ENCODE measurements at places on chromosomes 4 and X. TPM values are rescaled to one million over a fixed set of nuclear protein-coding genes. Genes with fewer than 3 reads are reported as not detected.
A peak's percentile ranks its signal among the peaks of the same experiment; 100 is the strongest.

DNA sequence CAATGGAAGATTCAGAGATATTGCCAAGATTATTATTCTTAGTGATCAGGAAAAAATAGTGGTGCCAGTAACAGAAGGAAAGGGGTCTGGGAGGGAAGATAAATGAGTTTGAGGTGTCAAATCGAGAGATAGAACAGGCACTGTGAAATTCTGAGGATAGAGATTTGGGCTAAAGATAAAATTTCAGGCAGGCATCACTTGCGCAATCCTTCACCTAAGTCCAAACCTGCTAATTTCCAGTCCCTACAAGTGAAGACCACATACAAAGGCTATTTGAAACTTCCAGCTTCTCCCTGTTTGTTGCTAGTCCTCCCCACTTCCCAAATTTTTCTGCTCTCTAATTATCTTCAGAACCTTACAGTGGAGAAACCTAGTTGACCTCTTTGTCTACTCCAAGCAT lies 494.6 kb downstream of the MAGEE1 start:
- DNase-seq, result no peak

DNA sequence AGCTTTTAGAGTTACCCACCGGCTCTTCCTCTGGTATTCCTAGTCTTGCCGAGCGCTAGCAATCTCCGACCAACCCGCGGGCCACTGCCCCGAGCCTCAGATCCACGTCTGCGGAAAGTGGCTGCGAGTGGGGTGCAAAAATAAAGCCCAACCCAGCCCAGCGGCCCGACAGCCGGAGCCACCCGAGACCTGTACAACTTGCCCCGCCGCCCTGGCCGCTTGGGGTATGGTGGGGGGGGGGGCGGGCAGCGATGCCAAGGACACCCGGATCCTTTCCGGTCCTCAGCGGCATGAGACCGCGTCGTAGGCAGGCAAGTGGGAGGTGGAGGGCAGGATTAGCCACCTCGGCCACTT lies 1.6 kb downstream of the SLITRK4 start:
- no peak for DNase-seq

DNA sequence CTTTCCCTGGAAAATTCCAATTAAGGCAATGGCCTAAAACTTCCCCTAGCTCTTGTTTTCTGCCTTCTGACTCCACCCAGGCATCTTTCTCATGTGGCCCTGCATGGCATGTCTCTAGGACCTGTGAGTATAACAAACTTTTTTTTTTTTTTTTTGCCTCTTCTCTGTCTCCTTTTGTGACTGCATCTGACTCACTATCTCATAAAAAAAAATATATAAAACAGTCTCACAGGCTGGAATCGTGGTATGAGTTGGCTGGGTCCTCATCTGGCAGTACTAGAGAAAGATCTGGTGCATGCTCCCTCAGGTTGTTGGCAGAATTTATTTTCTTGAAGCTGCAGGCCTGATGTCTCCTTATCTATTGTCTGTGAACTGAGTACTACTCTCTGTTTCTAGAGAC lies 313.9 kb downstream of the TECRL start:
- no peak for DNase-seq

DNA sequence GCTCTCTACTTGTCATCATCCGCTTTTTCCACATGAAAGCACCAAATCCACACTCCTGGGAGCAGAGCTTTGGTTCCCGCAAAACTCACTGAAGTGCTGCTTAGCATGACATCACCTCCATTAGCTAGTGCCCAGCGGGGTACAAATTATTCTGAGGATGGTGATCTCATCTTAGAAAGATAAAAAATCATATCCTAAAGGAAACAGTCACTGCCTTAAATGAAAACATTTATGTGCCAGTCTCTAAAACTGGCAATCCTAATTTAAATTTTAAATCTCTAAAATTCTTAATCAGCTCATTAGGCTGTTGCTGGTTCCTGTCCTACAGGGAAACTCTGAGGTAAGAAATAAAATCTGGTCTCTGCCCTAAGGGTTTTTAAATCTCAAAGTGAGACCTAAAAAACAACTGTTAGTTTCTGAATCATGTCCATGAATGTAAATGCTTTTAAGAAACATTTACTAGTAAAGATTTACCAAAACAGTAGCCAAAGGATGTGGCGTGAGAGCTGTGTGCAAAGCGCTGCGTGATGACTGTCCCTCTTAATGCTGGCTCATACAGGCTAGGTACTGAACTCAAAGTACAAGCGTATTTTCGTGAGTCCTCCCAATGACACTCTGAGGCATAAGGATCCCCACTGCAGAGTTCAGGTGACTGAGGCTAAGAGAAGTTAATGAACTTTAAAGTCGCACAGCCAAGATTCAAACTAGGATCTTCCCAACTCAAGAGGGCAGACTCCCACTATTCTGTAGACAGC lies 4.5 kb downstream of the CASP3 start:
- no peak for DNase-seq

- no peak for DNase-seq
Measured at GRCh38 chrX:39453889-39454621, 643.7 kb downstream of the BCOR start.

DNA sequence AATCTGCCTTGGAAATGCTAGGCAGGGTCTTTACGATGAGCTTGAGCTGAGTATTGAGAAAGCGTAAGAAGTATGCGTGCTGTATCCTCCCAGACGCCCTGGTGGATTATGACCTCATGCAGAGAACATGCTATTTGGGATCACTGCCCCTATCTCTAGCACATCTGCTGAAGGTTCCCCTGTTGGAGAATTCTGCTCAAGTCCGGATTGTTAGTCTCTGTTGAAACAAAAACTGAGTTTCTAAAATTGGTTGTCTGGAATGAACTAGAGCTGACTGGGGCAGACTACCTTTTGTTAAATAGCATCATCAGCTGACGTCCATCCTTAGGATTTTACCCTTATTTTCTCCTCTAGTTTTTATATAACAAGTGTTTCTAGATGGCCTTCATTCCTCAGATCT lies 7.5 kb downstream of the FHDC1 start:
- DNase-seq, result no peak

DNA sequence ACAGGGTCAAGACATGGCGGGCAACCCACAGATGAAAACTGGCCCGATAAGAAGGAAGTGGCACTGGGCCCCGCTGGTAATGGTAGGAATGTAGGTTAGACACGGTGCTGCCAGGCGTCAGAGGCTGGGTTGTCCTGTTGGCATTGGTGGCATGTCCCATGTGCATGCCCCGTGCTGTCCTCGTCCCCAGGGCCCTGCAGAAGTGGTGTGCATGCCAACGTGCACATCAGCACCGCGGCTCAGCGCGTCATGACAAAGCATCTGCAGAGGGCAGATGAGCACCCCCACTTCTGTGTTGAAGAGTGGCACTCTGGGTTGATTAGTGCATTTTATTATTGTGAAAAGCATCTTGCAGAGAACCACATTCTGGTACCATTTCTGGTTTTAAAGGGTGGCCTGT lies 35.6 kb downstream of the NELFA start:
- DNase-seq, result no peak

DNA sequence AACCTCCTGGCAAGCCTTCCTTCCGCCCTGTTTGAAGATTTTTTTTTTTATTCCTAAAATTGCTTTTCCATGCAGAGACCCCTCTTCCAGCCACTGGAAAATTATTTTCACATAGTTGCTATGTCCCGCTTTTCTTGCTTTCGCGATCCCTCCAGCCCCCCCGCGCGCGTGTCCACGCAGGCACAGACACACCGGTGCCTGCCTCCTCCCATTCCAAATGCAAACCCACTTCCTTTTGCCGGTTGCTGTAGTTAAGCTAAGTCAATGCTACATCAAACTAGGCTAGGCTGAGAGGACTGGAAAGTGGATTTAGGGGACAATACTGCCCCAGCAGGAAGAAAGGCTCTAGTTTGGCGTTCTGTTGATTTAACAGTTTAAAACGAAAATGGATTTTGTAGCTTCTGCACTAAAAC lies 111.0 kb downstream of the DHX15 start:
- DNase-seq, result peak; percentile 11

- DNase-seq, result peak; percentile 36
Measured at GRCh38 chrX:115226929-115227328, 7.0 kb downstream of the LRCH2 start.

DNA sequence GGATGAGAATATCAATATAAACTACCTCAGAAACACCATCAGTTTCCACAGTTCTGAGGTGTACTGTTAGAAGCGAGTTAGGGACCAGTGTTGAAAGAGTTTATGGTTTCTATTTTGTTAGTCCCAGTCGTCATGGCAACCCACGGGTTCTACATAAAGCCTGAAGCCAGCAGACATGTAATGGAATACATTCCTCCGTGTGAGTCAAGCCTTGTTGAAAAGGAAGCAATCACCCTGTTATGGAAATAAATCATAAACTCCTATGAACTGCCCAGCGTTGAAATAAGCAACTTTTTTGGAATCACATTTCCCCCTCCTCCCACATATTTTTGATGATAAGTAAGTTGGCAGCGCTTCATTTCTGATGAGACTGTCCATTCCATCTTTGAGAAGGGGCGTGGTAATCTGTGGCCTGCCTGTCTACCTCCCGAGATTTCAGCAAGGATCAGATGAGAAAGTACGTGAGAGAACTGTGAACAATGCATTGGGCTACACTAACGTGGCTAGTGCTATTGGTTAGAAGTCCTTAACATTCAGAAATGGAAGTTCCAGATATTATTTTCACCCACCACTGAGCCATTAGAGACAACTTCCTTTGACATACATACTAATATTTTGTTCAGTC lies 40.4 kb upstream of the PDHA1 start:
- peak; percentile 72 for DNase-seq

DNA sequence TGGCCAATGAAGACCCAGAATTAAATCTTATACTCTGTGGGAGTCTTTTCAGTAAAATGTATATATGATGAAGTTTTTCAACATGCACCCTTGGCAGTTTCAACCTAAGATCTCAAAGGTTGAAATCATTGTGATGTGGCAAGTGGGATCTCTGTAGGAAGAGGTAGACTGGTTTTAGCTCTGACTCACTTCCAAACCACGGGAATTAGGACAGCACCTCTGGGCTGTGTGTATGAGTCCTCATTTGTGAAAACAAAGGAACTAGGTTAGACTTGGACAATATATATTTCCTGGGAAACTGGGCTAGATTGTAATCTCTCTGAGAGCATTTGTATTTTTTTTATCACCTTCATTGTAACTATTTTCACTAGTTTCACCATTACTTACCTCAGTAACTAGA lies 333.0 kb downstream of the ADGRL3 start:
- peak; percentile 92 for DNase-seq

DNA sequence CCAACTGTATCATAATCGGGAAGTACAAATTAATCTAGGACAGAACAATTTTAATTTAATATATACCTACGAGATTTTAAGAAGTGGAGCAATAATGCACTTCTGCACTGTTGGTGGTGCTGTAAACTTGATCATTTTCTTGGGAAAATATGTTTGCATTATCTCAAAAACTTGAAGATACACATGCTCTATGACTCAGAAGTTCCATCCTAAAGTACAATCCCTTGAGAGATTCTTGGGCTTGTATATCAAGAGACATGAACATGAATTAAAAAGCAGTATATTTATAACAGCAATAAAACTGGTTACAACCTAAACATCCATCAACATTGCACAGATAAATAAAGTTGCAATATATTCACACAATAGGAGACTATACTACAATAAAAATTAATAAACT lies 168.8 kb downstream of the CLCN4 start:
- DNase-seq, result no peak

DNA sequence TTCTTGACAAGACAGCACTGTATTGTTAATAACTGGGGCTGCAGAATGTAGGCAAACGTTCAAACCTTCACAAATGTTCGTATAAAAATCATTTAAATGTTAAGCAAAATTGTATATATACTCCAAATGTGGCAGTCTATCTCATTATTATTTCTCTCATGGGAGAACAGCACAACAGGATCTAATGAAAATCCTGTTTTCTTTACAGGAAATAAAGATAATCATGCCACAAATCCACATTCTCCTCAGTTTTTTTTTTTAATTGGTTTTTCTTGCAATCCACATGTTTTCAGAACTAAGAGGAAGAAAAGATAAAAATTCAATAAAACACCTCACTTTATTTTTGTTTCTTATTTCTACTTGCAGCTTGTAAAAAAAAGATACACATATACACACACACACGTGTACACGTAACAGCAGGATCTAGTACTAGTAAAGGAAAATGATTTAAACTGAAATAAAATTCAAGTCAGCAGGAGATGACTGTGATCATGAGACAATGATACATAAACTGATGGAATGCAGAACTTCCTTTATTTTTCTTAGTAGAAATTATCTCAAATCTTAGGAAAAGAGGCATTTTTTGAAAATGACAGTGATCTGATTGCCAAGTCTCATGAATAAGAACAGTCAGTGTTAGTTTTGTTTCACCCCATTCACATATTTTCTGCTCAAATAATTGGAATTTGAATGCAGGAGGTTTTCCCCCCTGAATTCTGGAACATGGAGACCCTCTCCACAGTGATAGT lies 11.3 kb downstream of the APBB2 start:
- no peak for DNase-seq

DNA sequence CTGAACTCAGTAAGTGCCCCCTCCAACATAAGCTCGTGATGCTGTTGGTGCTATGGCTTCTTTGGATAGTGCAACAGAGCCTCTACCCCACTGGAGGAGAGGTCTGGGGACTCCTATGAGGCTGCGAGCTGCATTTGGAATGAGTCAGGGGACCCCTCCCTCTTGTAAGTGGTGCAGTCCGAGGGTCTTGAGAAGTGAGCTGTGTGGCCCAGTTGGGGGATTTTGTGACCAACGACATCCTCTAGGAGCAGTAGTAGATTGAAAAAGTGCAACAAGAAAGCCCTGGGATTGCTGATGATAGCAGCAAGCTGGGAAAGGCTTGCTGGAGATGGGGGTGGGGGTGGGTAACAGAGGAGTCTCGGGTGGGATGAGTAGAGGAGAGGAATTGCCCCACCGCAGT lies 3.1 kb downstream of the FRMPD3 start:
- DNase-seq, result no peak

DNA sequence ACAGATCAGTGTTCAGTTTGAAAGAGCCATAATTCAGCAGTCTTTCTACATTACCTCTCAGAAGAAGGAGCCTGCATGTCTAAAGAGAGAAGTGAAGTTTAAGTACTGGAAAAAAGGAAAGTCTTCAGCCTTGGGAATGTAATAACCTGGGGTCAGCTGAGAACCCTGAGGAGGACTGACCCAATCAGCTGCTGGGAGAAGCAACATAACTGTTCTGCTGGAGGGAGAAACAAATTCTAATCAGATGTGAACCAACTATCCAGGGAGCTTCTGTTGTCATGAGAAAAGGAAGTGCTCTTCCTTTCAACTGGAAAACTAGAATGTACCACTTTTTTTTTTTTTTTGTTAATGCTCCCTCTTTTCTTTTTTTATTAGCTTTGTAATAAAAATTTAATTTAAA lies 64.5 kb upstream of the PDE5A start:
- DNase-seq, result no peak

DNA sequence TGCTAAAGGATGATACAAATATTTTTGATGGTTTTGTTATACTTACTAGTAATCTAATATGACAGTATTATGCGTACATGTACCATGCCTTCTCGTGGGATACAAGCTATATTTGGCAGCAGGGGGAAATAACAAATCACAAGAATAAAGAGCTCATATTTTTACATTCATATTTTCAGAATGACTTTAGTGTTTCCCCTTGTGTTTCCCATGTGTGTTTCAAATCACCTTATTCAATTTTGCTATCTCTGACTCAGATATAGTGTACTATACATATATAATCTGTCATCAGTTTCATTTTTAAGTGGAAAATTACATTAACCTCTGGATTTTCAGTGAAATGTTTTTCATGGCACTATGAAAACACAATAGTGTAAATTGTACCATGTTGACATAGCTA lies 146.8 kb downstream of the RPA4 start:
- DNase-seq, result no peak

The GLRB gene
- total RNA-seq, result 3.7 TPM

The GDPD2 gene
- 0.45 TPM for total RNA-seq

The CRMP1 gene
- total RNA-seq, result under 0.01 TPM

The MAGEA10 gene
- total RNA-seq, result not detected

The YIPF7 gene
- total RNA-seq, result not detected

The LNX1 gene
- total RNA-seq, result not detected

The CCKAR gene
- total RNA-seq, result not detected

The AMER1 gene
- 2.3 TPM for total RNA-seq
